ENCODE measurements at places on chromosomes 13 and 19. TPM values are rescaled to one million over a fixed set of nuclear protein-coding genes. Genes with fewer than 3 reads are reported as not detected.

SCN1B gene
- total RNA-seq = 5.7 TPM

MBD3L3 gene
- not detected for total RNA-seq

KIRREL2 gene
- total RNA-seq = not detected

LACC1 gene
- 6.7 TPM for total RNA-seq

ZNF575 gene
- total RNA-seq = 5.1 TPM

KLK1 gene
- total RNA-seq = not detected

GRCh38 chr19:45901432-45901911, 941 bp downstream of the MYPOP start:
- DNase-seq = no peak

DNA sequence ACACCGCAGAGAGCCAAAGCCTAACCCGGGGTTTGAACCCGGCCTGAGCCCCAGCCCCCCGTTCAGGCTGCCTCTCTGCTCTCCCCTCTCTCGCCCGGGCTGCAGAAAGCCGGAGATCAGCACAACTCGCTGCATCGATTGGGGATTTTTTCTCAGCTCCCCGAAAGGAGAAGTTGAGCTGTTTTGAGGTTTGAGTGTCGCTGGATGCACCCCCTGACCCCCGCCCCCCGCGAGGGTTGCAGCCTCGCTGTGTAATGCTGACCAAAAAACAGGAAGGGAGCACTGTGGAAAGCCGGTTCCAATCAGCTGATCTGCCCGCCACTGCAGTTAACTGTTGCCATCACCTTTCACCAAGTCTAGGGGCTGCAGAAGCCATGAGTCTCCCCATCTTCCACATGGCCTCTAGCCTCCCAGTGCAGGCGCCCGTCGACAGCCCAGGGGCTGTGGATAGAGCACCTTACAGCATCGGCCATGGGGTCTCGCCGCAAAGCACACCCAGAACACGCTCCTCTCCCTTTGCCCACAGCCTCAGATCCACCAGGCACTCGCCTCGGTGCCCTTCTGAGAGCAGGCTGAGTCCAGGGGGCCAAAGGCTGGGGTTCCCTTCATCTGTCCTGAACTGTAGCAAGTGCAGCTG, 34.5 kb downstream of the MYO9B start:
- no peak for DNase-seq

GRCh38 chr13:113562844-113563243, 21.7 kb upstream of the TFDP1 start:
- DNase-seq = no peak

DNA sequence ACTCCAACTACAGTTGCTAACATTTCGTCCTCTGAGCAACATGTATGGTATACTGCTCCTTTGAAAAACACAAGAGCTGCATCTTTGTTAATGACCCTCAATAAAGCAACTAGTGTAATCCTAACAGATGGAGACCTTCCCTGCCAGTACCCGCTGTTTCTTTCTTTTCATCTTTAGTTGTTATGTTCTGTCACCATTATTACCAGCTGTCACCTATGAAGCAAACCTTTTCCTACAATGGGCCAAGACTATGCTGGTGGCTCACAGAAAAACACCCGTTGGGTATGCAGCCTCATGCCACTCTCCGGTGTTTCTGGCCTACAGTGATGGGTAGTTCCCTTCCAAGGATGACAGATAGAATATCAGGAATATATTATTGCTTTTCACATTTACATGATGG, 29.7 kb upstream of the CYSLTR2 start:
- DNase-seq = no peak

GRCh38 chr19:35023428-35023827, 6.8 kb upstream of the SCN1B start:
- DNase-seq = no peak

- no peak for DNase-seq
These were observed 12.5 kb downstream of the SLC44A2 start for GRCh38 chr19:10637894-10638293.

DNA sequence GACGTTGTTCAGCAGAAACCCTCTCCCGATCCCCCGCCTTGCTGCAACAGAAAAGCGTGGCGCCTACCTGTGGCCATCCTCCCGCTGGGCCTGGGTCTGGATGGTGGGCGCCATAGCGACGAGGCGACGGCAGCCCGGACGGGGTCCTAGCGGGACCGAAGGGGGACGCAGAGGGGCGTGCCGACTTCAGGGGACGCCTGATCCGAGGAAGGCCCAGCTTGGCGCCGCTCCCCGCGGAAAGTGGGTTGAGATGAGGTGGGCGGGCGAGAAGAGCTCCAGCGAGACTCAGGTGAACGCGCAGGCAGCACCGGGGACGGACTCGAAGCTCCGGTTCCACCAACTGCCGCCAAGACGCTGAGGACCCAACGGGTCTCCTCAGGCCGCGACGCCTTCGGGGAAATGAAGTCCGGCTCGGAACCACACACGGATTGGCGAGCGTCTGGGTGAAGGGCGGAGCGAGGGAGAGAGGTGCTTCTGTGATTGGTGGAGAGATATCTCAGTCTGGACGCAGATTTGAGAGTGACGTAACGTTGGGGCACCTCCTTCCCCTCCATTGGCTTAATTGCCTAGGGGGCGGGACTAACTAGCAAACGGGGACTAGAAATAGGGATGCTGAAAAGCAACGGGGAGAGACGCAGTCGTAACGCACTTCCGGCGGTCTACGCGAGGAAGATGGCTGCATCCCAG, at the start of the genes MED29 and PAF1:
TSS of gene MED29 (plus strand) at position 628 of the 687 bp plus-strand sequence. CDS start at position 673, 45 bp downstream.
TSS of gene PAF1 (minus strand) at position 356 of the 687 bp plus-strand sequence. CDS start at position 114, 242 bp downstream.
- no peak for DNase-seq

- no peak for DNase-seq
These were observed 327.8 kb downstream of the ATP8A2 start for GRCh38 chr13:25699600-25699999.

All from chondrocyte (in vitro differentiated cells).